ENCODE measurements at places on chromosomes 4 and X.
A peak's percentile ranks its signal among the peaks of the same experiment; 100 is the strongest.

GRCh38 chr4:8523175-8523574, 57.0 kb upstream of the GPR78 start:
- no peak for DNase-seq

- DNase-seq = peak; percentile 68
These were observed 795 bp upstream of the SH3KBP1 start for GRCh38 chrX:19887911-19888879.

- no peak for DNase-seq
These were observed 1155.5 kb upstream of the PABPC4L start for GRCh38 chr4:135357091-135357490.

- peak; percentile 24 for DNase-seq
These were observed 415.1 kb upstream of the MAD2L1 start for GRCh38 chr4:120481756-120482155.

DNA sequence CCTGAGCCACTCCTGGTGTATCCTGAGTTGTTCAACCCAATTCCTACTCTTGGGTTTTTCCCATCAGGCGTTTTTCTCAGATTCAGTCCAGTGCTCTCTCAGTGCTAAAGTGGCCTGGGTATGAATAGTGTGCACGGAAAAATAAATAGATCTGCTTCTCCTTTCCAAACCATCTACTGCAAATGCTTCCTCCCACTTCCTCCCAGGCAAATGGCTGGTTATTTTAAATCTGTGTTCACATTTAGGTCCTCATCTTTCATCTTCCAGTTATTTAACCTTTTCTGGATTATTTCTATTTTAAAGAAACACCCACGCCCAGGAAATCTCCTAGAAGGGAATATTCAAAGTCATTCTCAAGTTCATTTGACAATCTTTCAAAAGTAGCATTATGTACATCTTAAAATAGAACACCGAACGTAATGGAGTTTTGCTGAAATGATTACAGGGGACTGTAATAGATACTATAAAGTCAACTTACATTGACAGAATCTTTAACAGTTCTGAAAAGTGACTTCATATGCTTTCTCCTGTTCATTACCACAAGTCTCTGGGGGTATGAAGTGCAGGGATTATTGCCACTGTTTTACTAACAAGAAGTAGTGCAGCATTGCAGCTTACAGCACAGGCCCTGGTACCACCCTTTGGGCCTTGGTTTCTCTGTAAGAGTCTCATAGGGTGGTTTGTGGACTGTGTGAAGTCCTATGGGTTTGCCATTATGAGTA, 66.3 kb downstream of the MED28 start:
- no peak for DNase-seq

DNA sequence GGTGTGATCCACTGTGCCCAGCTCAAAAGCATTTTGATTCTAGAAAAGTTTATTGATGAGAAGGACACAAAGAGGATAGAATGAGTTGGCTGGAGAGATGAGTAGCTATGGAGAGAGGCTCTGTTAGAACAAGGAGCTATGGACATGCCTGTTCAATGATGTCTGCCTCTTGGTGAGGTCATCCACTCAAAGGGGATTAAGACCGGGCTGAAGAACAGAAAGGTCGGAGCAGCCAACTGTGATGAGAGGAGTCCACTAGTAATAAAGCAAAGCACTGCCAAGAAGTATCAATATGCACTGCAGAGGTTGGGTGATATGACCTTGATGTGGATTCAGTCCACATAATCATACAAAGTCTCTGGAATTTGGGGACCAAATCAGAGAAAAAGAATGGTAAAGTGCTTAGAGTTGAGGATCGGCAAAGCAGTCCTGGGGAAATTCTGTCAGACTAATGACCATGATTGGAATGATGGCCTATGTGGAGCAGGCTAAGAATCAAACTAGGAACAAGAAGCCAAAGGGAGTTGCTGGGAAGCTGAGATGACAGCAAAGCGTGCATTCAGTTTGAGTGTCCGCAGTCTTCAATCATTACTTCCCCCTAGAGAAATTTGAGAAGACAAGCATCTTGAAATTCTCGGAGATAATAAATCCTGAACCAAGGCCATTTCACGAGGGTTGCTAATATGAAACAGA, 55.7 kb upstream of the MMAA start:
- DNase-seq = no peak

GRCh38 chr4:68606240-68606639, 30.1 kb upstream of the UGT2B17 start:
- no peak for DNase-seq

DNA sequence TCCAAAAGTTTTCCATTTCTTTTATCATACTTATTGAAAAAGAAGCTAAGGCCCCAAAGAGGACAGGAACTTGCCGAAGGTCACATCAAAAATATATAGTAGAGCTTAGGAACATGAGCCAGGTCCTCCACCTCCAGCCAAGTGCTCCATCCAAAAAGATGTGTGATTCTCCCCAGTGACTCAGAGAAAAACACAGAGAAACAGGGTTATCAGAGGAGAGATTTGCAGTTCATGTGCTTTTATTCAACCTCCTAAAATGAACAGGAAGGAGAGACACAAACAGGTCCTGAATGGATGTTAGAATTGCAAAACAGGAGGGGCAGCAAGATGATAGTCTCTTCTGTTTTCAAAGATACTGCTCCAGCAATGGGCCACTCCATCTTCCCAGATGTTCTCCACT, 19.6 kb upstream of the FGF16 start:
- DNase-seq = no peak

DNA sequence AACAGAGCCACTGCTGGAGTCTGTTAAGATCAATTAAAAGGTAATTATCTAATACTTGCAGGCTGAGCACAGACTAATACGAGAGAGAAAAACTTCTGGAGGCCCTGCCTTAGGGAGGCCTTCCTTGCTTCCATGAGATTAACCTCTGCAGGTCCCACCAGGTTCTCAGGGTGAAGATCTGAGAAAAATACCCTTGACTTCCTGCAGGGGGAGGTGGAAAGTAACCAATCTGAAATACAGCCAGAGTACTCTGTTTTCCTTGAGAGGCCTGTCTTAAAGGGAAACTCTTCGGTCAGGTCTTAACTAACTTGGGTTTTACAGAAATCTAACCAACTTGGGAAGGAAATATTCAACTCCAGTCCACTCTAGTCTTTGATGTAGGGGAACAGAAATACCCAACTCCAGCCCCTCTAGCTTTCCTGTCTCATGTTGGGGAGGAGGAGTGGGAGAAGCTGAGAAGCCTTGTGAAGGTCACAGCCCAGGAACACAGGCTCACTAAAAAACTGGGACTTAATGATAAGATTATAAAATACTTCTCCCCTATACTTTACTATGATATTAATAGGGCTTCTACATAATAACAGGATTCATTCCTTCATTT, 77.1 kb downstream of the TBCK start:
- DNase-seq = peak; percentile 21

DNA sequence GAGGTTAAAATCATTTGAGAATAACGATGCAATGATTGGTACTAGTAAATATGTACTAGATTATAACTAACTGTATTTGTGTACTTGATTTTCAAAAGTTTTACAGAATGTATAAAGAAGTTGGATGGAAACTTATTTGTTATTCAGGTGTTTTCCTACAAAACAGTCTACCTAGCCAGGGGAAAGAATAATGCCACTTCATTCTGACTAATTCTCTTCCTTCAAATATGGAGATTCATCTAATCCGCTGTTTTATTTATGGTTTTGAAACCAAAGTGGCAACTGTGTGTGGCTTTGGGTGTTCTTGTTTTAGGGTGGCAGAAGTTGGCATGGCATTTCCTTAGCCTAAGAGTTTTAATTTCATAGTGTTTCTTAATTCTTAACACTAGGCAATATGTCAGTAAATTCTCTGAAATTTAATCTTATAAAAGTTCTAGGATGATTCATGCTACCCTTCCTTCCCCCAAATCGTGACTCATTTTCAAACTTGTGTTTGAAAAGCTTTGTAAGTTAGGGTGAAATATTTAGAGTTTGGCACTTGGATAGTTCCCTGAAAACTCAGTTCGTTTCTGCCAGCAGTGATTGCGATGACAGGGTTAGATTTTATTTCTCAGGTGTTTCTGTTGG, 62.6 kb downstream of the DCLK2 start:
- DNase-seq = peak; percentile 55

GRCh38 chr4:32440391-32440790, 1720.2 kb downstream of the PCDH7 start:
- no peak for DNase-seq

DNA sequence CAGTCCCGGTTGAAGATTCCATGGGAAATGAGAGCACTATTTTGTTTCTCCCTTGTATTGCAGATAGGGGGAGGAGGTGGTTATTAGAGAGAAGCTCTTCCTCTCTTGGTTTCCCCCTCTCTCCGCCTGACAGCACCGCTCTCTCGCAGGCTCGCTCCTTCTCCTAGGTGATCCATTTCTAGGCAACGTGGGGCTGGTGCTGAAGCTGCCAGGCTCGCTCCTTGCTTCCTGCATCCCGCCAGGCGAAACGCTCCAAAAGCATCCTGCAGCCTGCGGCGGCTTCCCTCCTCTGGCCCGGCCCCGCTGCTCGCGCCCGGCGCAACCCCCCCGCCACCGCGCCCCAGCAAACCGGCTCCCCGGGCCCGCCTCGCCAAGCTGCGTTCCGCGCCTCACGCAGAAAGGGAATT, at the start of gene GRID2:
GRID2 (plus strand) TSS at position 346 of the 407 bp plus-strand sequence.
- DNase-seq = no peak

GRCh38 chrX:129724754-129725153, 14.0 kb upstream of the XPNPEP2 start:
- no peak for DNase-seq

GRCh38 chrX:50704360-50704759, 109.6 kb downstream of the SHROOM4 start:
- DNase-seq = no peak

- DNase-seq = no peak
These were observed 24.2 kb upstream of the MAN2B2 start for GRCh38 chr4:6550821-6551220.

GRCh38 chr4:185514182-185514697, 21.1 kb downstream of the PDLIM3 start:
- no peak for DNase-seq

GRCh38 chrX:27915617-27916016, 65.6 kb downstream of the DCAF8L1 start:
- peak; percentile 1 for DNase-seq

DNA sequence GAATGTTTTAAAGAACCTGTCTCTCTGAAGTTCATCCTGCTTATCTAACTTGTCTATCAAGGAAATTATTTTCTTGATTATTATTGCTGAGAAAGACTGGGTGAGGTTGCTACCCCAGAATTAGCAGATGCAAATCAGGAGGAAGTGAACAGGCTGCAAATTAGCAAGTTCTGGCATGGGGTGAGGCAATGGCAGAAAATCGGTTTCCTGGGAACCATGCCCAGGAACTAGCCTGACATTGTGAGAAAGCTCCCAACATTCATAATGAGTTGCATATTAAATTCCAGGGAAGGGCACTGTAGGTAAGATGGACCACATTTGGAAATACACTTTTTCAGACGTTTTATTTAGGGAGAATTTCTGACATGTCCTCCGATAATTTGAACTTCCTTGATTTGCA, 11.6 kb downstream of the ARSF start:
- DNase-seq = no peak

- DNase-seq = no peak
These were observed 7.9 kb upstream of the KLHL8 start for GRCh38 chr4:87228262-87228860.

- DNase-seq = no peak
These were observed 27.9 kb upstream of the USP38 start for GRCh38 chr4:143156853-143157252.

GRCh38 chr4:76781698-76782595, 116.0 kb downstream of the SOWAHB start:
- DNase-seq = peak; percentile 73

DNA sequence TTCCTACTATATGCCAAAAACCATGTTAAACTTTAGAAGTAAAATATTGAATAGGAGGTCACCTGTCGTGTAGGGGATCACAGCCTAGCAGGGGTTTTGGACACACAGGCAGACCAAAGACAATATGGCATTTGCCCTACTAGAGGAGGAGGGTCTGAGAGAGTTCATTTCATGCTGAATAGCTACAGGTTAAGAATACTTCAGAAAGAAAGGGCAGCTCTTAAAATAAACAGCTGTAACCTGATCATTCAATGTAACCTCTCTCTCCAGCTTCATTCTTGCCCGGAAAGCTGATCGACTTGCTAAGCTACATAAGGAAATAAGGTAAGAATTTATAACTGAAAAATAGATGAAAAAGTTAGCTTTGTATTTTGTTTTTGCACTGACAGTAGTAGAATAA, 79.9 kb downstream of the MAOA start:
- DNase-seq = no peak

DNA sequence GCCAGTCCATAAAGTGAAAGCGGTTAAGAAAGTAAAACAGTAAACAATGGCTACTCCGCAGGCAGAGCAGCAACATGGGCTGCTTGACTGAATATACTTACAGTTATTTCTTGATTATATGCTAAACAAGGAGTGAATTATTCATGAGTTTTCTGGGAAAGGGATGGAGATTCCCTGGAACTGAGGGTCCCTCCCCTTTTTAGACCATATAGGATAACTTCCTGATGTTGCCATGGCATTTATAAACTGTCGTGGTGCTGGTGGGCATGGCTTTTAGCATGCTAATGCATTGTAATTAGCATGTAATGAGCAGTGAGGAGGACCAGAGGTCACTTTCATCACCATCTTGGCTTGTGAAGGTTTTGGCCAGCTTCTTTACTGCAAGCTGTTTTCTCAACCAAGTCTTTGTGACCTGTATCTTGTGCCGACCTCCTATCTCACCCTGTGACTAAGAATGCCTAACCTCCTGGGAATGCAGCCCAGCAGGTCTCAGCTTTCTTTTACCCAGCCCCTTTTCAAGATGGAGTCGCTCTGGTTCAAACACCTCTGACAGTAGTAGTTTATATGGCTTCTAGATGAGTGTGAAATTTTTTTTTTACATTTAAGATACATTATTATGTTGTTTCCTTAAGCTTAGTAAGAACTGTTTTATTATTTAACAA, 514.8 kb upstream of the TENM3 start:
- DNase-seq = no peak

DNA sequence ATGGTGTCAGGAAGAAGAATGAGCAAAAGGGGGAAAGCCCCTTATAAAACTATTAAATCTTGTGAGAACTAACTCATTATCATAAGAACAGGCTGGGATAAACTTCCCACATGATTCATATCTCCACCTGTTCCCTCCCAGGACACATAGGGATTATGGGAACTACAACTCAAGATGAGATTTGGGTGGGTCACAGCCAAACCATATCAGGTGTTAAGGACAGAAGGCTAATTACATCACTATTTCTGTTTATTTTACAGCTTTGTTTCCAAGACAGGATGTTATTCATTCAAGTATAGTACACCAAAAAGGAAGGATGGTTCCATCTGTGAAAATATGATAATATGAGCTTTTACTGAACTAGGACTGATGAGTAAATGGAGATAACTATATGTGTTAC, 63.7 kb upstream of the ARSJ start:
- DNase-seq = no peak

GRCh38 chr4:22596409-22596808, 80.5 kb upstream of the ADGRA3 start:
- DNase-seq = no peak

GRCh38 chrX:108306086-108306485, 132.1 kb downstream of the COL4A6 start:
- no peak for DNase-seq

GRCh38 chrX:127879585-127879984, 172.6 kb downstream of the ACTRT1 start:
- no peak for DNase-seq
